HEK293T (cell line): ENCODE measurements at places on chromosomes 12 and 14.

DNA sequence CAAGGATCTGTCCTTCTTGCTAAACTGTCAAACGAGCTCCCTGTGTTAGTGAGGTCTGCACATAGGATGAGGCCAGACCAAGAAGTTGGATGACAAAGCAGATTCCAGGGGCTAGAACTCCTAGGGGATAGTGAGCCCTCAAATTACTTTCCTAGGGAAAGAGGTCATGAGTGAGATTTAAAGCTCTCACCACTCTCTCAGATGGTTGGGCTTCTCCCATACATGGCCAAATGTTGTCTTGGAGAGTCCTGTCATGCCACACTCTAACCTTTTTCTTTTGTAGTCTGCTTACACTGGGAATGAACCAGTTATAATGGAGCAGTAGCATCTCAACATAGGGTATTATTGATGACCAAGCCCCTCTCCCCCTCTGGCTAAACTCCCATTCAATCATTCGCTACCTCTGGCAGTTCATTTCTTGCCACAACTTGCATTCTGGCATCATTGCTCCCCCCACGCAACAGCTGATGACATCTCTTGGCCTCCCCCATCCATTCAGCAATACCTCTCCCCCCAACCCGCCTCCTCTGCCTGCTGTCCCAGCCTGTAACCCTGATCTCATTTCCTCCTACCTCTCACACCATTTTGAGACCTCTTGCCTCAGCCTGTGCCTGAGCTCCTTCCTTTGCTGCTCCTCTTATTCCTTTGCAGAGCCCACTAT lies 64.7 kb upstream of the CISTR start:
- no peak for DNase-seq

DNA sequence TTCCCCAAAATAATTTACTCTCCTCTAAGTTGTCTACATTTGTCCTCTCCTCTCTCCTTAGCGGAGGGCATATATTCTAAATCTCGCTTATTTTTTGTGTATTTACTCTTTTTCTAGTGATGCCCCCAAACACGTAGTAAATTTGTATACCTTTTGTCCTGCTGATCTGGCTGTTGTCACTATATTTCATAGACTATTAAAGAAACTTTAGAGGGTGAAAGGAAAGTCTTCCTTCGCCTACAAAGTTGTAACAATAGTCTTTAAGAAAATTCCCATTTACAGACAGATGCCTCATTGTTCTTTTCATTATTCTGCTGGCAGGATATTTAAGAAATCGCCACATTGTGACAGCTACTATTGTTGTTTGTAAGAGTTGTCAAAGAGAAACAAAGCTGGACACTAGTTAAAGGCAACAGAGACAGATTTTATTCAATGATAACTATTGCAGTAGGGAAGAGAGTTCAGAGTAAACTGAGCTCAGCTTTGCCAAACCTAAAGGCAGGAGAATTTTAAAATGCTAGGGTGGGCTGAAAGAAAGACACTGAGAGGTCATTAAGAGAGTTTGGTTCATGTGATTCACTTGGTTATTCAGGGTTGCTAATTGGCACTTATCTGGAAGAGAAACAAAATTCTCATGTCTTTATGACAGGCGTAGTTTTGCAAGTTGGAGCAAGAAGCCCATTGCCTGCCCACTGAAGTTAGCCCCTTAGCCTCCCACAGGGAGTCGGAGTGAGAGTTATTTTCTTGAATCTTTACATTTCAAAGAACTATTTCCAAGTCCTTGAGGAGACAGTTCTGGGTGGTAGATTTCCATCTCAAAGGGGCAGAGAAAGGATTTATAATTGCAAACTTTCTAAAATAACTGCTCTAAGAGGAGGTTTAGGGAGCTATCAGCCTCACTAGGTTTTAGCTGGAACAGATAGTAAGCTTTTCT lies 1272.5 kb upstream of the SEL1L start:
- no peak for DNase-seq

- no peak for DNase-seq
Measured at GRCh38 chr14:98189944-98190343, 1082.1 kb downstream of the BCL11B start.

- peak; percentile 53 for DNase-seq
Measured at GRCh38 chr14:34300882-34301734, 160.9 kb downstream of the SPTSSA start.

DNA sequence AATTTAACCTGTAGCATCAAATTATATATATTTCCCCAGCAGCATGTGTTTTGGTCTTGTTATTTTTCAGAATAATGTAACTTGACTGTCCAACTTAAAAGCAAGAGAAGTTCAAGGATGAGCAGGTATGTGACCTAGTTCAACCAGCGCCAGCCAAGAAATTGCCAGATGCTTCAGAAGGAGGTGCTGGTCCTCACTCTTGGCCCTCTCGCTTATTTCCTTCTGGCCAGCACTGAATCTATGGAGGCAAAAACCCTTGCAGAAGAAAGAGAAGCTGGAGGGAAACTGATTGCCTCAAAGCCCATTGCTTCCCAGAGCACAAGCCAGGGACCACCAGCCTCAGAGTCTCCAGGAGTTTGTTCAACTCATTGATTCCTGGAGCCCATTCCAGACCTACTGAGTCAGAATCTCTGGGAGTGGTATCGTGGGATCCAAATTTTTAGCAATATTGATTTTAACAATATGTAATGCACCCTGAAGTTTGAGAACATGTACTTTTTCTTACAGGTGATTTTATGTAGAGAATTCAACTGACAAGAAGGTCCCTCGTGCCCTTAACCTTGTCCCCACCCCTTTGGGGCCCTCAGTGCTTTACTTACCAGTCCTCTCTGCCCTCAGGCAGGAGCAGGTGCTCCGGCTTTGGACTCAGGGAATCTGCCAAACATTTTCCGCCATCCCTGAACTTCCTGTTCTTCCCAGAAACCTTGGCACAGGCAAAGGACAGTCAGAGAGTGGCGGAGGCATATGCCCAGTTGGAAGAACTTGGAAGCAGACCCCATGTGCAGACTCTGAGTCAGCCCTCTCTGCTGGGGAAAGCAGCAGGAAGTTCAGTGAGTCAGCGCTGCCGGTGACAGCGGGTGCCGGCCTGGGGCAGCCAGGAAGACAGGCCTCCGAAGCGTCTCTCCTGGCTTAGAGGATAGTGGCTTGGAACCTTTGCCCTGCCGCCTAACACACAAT lies 10.4 kb downstream of the BEST3 start:
- peak; percentile 61 for DNase-seq

GRCh38 chr14:105865904-105866840 lies 339.8 kb downstream of the TMEM121 start:
- no peak for DNase-seq

DNA sequence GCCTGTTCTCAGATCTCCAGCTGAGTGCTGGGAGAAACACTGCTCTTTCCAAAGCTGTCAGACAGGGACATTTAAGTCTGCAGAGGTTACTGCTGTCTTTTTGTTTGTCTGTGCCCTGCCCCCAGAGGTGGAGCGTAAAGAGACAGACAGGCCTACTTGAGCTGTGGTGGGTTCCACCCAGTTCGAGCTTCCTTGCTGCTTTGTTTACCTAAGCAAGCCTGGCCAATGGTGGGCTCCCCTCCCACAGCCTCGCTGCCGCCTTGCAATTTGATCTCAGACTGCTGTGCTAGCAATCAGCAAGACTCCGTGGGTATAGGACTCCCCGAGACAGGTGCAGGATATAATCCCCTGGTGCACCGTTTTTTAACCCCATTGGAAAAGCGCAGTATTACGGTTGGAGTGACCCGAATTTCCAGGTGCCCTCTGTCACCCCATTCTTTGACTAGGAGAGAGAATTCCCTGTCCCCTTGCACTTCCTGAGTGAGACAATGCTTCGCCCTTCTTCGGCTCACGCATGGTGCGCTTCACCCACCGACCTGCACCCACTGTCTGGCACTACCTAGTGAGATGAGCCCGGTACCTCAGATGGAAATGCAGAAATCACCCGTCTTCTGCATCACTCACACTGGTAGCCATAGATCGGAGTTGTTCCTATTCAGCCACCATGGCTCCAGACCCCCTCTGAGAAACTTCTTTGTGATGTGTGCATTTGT lies 650.3 kb upstream of the ALG10B start:
- DNase-seq: no peak

DNA sequence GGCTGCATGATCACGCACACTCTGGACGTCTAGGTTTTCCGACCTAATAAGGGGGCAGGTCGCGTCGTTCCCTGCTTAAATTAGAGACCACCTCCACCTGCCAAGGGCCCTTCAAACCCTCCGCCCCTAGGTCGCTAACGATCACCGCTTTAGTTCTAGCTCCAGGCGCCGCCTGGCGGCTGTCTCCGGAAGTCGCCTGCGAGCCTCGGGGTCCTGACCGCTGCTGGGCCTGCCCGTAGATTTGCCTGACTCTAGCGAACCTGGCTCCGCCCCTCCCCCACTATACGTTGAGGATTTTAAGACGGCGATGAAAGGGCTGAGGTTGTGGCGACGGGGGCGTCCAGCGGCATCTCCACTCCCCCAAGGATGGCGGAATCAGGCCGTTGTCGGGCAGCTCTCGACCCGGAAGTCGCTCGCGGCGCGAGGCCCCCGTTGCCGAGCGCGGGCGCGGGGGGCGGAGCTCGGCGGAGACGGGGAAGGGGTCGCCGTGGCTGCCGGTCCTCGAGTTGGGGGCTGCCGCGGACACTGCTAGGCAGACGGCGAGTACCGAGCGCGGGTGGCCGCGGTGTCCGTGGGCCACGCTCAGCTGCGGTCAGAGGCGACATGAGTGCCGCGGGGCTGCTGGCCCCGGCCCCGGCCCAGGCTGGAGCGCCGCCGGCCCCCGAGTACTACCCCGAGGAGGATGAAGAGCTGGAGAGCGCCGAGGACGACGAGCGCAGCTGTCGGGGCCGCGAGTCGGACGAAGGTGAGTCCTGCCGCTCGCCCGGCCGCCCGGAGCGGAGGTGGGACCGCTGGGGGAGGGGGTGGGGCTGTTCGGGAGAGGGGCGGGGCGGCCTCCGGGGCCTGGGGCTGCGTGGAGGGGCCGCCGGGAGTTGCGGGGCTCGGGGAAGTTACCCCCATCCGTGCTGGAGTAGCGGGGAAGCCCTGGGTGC lies at the start of gene SUDS3:
TSS of gene SUDS3 (plus strand) at position 467 of the 932 bp plus-strand sequence. CDS start at position 604, 137 bp downstream.
- DNase-seq: peak; percentile 79

DNA sequence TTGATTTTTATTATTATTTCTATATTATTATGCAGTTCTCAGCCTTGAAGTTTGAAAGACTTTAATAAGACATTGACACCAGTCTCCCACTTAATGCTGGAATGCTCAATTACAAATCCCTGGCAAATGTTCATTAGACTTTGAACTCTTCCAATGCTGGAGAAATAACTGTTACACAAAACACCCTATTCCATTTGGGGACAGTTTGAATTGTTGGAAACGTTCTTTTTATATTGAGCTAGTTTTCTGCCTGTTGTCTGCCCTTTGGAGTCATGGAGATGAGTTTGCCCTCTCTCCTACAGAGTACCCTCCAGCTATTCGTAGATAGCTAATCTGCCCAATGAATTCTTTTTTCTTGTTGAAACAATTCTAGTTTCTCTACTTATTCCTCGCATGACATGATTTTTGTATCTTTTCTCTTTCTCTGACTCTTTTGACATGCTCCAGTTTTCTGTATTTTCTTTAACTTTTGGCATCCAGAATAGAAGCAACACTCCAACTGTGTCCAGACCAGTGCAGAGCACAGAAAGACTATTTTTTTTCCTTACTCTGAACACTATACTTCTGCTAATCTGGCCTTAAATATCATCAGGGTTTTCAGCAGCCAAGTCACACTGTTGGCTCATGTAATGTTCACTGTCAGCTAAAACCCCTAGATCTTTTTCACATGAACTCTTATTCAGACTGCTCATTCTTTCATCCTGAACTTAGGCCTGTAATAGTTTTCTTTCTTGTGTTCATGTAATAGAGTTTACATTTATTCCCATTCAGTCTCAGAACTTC lies 379.3 kb downstream of the RAD51B start:
- no peak for DNase-seq

DNA sequence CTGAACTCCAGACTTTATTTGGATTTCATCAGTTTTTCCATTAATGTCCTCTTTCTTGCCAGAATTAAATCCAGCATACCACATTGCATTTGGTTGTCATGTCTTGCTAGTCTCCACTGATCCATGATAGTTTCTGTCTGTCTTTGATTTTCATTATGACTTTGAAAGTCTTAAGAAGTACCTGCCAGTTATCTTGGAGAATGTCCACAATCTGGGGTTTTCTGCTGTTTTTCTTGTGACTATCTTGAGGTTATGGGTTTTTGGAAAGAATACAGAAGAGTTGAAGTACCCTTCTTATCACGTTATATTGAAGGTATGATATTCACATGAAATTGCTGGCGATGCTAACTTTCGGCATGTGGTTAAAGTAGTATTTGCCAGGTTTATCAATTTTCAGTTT lies 282.3 kb upstream of the PRICKLE1 start:
- no peak for DNase-seq

DNA sequence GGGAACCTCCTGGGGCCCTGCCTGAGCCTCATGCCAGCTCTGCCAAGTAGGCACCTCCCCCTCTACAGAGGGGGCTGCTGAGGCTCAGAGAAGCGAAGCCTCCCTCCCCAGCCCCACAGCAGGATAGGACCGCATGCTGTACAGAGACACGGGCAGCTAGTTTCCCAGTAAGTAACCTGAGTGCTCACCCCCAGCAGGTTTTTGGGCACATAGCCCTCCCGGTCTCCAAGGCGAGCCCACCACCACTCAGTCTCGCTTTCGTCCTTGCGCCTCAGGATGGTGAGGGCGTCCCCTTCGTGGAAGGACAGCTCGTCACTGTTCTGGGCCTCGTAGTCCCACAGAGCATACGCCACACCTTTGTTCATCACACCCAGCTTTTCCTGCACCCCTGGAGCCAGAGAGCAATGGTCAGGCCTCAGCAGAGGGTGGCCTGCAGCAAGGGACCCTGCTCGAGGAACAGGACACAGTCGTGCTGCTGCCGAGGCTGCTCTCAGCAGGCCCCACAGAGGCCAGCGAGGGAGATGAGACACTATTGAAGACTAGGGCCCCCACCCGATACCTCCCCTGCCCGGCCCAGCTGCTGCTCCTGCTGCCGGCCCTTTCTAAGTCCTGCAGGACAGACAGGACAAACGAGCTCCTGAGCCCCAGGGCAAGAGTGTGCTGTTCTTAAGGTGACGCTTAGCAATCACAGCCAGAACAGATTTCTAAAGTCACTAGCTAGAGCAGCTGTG lies 20.4 kb downstream of the ZFYVE21 start:
- no peak for DNase-seq

GRCh38 chr14:98385851-98386250 lies 886.1 kb downstream of the BCL11B start:
- no peak for DNase-seq

DNA sequence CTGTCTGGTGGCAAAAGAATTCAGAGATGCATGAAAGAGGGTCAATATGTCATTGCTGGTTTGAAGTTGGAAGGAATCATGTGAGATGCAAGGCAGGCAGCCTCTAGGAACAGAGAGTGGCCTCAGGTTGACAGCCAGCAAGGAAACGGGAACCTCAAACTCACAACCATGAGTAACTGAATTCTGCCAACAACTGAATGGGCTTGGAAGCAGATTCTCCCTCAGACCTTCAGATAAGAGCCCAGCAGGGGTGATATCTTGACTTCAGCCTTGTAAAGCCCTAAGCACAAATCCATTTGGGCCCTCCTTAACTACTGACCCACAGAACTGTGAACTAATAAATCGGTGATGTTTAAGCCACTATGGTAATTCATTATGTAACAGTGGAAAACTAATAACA lies 35.8 kb downstream of the USP15 start:
- no peak for DNase-seq
